Stimulated activated CD4-positive, alpha-beta T cell treated with anti-CD3 and anti-CD28 coated beads, TNF-alpha, amount 100 ng/mL, for 24 hours (primary cell): ENCODE measurements at places on chromosomes 6 and 20.
A peak's percentile ranks its signal among the peaks of the same experiment; 100 is the strongest.

DNA sequence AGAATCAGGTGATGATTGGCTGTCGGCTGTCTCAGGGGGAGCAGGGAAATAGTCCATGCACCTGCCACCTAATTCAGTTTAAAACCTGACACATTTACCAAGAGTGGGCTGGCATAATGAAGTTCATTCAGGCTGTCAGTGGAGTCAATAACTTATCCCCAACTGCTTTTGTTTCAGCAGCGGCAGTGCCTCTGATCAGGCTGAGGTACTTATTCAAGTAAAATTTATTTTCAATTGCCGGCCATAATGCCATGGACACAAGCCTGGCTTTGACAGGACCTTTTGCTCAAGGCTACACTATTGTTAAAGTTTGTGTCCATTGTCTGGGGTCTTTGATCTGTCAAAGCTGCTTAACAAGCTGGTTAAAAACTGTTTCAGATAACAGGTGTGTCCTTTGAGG, 20.6 kb downstream of the OLIG3 start:
- no peak for DNase-seq

- DNase-seq: no peak
Observed at GRCh38 chr6:102885165-102885564, 1491.7 kb downstream of the GRIK2 start.

GRCh38 chr6:9025796-9026394, 590.5 kb upstream of the SLC35B3 start:
- no peak for DNase-seq

DNA sequence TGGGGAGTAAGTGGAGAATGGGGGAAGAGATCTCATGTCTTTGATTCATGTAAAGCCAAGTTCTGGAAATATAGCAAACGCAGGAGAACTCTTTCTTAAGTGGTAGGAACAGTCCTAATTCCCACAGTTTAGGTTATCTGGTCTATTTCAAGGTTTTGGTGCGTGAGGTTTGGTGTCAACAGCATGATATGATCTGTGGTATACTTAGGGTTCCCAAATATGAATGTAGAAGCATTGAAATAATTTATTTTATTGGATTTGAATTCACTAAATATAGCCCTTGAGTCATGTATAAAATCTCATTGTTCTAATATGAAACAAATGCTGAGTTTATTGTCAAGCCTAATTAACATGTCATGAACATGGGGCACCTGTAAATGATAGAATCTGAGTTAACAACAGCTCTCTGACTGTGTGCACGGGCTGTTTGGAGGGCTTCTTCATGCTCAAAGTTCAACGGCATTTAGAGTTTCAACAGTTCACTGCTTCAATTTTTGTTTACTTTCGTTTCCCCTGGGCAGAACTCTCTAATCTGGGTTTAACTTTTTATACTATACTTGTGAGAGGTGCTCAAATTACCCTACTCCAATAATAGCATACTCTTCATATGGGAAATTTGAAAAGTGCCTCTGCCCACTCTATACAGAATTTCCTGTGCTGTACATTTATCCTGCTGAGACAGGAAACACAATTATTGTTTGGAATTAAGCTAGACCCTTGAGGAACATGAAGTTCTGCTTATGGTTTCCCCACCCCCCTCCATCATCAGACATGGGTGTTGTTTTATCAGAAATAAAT, 236.3 kb upstream of the ZNF217 start:
- no peak for DNase-seq

GRCh38 chr6:43828711-43829110, 58.7 kb downstream of the VEGFA start:
- no peak for DNase-seq

DNA sequence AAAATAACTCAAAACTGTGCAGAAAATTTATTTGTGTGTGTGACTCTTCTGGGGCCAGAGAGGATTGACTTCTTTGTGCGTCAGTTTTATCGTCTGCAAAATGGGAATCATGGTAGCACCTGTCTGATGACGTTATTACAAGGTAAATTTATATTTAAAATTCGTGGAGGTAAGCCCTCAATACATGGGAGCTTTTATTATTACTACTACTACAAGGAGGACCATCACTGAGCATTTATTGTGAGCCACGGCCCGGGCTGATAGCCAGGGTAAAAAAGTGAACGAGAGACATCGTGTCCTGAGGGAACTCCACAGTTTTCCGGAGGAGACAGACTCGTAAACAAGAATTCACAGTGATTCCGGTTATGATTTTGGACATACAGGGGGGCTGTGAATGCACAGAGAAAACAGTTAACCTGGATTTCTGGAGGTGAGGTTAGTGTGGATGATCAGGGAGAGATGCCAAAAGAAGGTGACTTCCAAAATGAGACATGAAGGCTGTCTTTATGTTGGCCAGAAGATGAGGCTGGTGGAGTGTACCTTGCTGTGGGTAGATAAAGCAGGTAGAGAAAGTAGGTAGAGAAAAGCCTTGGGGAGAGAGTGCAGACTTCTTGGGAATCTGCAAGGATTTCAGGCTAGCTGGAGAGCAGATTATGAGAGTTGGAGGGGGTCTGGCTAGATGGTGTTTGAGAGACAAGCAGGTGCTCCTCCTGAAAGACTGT, 10.6 kb upstream of the SERINC3 start:
- DNase-seq: no peak

DNA sequence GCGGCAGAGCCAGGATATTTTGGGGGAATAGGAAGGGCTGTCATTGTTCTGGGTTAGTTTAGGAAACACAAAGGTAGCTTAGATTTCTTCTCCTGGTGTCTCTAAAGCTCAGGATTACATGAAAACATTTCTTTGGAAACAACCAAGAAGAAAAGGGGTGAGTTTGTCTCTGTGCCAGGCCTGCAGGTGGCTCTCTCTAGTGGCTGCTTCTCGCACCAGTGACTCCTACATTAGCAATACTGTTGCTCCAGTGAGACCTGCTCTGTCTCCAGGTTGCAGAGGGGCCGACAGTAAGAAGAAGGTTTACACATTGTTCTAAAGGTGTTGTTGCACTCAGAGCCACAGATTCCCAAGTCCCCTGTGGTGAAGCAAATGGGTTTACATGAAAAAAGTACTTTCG, 104.6 kb upstream of the GLP1R start:
- no peak for DNase-seq

DNA sequence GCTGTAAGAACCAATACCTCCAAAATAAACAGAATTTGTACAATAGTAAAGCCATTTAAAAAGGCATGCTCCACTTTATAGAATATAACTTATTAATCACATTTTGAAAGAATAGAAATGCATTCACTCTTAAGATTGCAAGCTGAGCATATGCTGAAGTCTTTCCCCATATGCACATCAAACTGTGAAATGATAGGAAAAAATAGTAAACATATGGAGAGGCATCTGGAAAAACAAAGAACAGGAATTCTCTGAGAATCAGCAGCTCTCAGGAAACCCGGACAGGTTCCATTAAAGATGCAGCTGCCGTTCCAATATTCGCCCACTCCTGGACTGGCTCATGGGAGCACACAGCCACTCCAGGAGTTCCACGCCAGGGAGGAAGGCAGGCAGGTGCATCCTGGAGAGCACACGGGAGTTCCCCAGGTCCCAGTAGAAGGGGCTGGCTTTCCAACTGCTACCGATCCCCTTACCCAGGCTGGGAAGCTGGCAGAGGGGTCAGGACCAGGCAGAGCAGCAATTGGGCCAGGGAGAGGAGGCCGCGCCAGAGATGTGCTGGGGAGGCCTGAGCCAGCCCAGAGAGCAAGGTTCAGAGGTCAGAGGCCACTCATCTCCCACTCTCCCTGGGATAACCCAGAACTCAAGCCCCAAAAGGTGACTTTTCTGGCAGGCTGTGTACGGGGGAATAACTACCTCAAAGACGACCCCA, 111.1 kb downstream of the DLL1 start:
- no peak for DNase-seq

- peak; percentile 44 for DNase-seq
Observed at GRCh38 chr20:62900052-62900691, 26.1 kb downstream of the DIDO1 start.

GRCh38 chr20:20864351-20865096, 152.1 kb upstream of the RALGAPA2 start:
- DNase-seq: no peak

DNA sequence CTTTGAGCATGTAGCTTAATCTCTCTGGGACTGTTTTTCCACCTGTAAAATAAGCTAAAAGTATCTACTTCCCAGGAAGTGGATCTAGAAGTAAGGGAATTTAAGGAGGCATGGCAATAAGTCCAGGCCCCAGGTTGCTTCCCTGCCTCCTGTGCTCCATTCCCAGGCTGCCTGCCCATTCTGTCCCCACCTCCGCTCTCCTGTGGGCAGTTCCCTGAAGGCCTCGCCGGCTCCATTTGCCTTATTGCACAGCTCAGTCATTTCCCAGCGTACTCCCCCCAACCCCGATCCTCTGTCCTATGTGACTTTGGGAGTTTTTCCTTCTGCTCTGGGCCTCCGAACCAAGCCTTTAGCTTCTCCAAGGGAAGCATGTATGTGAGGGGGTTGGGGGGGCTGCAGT, 4.6 kb downstream of the SLC29A1 start:
- DNase-seq: no peak

DNA sequence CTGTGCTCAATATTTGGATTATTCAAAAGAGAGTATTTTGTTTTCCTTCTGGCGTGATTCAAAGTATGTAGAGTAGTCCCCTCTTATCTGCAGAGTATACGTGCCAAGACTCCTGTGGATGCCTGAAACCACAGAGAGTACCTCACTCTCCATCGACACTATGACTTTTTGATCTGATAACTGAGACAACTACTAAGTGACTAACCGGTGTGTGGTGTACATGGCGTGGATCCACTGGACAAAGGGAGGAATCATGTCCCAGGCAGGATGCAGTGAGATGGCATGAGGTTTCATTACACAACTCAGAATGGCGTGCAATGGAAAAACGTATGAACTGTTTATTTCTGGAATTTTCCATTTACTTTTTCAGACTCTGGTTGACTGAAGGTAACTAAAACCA, 112.2 kb upstream of the PDE7B start:
- DNase-seq: no peak

- DNase-seq: no peak
Observed at GRCh38 chr6:129893640-129894039, 32.5 kb upstream of the TMEM244 start.

GRCh38 chr6:159077123-159077522, 32.3 kb upstream of the TAGAP start:
- DNase-seq: no peak

- DNase-seq: no peak
Observed at GRCh38 chr6:146289816-146290588, 253.6 kb upstream of the RAB32 start.

GRCh38 chr6:14965424-14966075, 280.3 kb upstream of the JARID2 start:
- no peak for DNase-seq

DNA sequence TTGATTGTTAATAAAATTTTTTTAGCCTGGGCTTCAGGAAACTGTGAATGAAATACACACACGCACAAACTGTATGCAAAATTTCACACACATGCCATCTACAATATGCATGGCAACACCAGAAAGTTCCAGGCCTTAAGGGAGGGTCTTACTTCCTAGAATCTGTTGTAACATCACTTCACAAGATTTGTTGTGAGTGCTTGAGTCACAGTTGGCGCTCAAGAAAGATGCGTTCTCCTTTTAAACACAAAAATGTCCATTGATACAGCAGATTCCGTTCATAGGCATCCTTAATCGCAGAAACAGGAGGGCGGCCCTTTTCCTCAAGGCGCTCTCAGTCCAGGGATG, 485 bp upstream of the RTF2 start:
- DNase-seq: no peak

DNA sequence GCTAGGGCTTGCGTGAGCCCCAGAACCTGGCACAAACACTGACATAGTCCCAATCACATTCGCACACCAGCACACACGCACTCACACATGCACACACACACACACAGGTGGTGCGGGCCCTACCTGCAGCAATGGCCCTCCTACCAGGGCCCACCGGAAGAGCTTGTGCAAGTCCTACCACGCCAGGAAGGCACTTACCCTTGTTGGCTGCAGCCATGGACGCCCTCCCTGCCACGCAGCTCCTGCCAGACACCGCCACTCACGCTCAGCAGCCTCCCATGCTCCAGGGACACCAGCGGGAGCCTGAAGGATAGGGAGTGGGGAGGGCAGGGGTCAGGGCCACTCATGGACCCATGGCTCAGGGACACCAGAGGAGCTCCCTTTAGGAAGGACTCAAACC, 7.7 kb downstream of the ADISSP start:
- DNase-seq: no peak

GRCh38 chr6:127205036-127205435, 61.6 kb upstream of the RNF146 start:
- DNase-seq: no peak

GRCh38 chr6:92790381-92790780, 629.0 kb downstream of the EPHA7 start:
- no peak for DNase-seq

- no peak for DNase-seq
Observed at GRCh38 chr6:114740547-114740946, 397.7 kb upstream of the HS3ST5 start.

GRCh38 chr6:15327271-15327670, 81.4 kb downstream of the JARID2 start:
- DNase-seq: peak; percentile 25

- DNase-seq: no peak
Observed at GRCh38 chr6:45571159-45571558, 193.4 kb upstream of the SUPT3H start.
